ENCODE measurements at places on chromosomes 13 and 19.

DNA sequence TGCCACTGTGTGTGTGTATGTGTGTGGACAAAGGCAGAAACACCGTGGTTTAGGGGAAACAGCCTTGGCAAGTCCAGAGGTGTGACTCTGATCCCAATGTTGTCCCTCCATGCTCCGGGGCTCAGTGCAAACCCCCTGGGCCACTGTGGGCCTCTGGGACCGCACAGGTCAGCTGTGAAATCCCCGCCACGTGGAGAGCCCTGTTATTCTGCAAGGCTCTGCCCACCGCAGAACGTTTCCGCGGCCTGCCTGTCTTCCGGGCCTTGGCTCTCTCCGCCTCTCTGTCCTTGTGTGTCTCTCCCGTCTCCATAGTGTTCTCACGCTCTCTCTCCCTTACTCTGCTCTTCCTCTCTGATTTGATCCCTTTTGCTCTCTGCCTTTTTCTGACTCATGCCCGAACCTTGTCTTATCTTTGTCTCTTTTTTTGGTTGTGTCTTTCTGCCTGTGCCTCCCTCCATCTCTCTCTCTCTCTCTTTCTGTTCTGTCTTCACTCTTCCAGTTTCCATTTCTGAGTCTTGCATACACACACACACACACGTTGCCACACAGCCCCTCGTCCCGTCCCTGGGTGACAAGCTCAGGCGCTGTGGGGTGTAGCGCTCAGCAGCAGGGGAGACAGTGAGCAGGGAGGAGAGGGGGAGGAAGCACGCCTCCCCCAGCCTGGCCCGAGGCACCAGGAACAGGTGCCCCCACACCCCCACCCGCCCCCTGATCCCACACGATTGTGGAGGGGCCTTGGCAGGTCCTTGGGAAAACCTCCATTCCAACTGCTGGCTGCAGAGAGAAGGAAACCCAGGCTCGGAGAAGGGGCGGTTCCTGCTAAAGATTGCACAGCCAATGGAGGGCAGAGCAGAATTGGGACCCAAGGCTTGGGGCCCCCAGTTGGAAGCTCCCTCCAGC, 3.0 kb downstream of the TTYH1 start:
- no peak for DNase-seq

- DNase-seq = no peak
Observed at GRCh38 chr19:7297742-7298141, 3.5 kb upstream of the INSR start.

- DNase-seq = no peak
Observed at GRCh38 chr19:54659300-54659699, 3.5 kb upstream of the LILRB4 start.

- no peak for DNase-seq
Observed at GRCh38 chr13:33817513-33817900, 442 bp upstream of the RFC3 start.

GRCh38 chr19:2483084-2483483, 7.2 kb downstream of the GADD45B start:
- DNase-seq = no peak

GRCh38 chr13:100584896-100585295, 3.7 kb downstream of the GGACT start:
- DNase-seq = no peak

Measured in suprapubic skin (tissue), 4 donors.